ENCODE measurements at places on chromosomes 3 and 15.

- no peak for DNase-seq
Observed at GRCh38 chr3:192858849-192859585, 58.6 kb downstream of the MB21D2 start.

- DNase-seq: no peak
Observed at GRCh38 chr15:56798639-56799038, 65.3 kb upstream of the ZNF280D start.

DNA sequence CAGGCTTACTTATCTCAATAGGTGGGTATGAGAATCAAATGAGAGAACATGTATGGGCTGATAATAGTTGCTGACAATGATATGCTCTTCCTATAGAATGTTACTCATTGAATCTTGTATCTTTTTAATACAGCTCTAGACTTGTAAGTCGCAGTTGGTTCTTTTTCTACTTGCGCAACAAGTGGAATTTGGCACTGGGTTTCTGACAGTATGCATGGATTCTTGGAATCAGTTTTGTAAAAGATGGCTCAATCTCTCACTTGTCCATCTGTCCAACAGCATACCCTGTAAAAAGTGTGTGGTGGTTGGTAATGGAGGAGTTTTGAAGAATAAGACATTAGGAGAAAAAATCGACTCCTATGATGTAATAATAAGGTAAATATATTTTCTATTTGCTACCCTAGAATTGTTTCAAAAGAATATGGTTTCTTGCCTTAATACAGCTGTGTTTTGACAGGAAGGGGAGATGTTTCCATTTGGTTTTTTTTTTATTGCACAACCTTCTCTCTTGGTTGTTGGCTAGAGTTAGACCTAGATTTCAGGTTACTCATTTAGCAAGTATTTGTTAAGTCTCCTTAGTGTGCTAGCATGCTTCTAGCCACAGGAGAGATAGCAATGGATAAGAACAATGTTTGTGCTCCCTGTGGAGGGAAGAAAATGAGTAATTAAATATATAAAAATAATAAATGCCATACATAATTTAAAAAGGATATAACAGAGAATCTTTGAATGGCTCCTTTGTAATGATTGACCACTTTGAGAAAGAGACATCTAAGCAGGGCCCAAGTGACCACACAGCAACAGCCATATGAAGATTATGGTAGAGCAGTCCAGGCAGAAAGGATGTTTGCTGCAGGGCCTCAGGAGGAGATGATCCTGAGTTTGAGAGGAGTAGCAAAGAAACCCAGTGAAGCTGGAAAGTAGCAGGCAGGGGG is 21.8 kb downstream of the ST3GAL6 start:
- no peak for DNase-seq

DNA sequence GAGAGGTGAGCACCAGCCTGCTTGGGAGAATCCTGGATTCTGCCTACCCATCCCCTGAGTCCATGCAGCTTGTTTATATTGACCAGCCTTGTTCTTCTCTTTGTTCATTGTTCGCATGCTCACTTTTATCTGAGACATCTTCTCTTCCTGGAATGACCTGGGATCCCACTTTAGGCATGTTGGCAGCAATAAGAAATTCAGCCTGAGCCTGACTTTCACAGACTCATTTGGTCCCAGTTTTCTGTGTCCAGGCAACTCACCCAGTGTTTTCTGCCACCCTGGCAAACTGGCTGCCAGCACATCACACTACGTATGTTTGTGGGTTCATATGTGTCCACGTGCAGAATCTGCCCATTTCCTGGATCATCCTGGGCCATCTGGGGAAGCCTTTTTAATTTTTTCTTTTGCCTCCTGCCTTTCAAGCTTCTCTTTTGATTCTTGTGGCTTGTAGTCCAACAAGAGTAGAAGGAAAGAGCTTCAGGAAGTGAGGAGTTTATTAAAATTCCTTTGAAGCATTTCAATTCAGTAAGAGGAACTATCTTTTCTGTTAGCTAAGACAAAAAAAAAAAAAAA is 199.9 kb downstream of the FNDC3B start:
- DNase-seq: no peak

DNA sequence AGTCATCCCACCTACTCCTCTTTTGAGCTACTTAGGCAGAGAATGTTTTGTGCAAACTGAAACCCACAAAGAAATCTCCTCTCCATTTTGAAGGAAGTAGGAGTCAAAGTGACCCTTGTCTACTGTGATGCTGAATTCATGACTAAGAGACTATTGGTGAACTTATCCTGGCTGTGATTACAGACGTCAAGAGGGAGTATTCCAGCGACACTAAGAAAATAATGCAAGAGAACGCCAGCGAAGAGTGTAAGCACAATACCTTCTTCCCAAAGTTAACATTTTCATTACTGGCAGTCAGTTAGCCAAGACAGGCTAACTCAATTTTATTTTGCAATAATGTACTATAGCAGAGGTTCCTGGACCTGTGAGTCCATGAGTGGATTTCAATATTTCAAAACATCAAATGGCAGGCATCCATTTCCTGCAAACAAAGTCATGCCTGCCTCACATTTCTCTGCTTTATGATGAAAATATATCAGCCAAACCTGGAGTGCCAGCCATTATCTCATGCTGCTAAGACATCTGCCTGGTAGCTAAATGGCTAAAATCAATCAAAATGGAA is 59.0 kb downstream of the CTNNB1 start:
- no peak for DNase-seq

DNA sequence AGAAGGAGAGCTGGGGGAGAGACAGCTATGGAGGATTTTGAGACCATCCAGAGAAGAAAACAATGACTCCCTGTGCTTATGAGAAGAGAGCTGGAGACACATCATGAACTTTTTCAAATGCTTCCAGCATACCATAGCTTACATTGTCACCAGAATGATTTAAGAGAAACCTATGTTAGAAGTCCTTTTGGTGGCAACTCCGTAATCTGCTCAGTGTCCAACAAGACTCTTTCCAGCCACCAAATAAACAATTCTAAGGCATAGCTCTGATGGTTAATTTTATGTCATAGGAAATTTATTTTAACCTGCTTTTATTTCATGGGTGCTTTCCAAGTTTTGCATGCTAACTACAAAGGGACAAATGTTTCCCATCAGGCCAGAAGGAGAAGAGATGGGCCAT is 200.3 kb upstream of the MCTP2 start:
- DNase-seq: no peak
